ENCODE measurements at places on chromosomes 3 and 15.

DNA sequence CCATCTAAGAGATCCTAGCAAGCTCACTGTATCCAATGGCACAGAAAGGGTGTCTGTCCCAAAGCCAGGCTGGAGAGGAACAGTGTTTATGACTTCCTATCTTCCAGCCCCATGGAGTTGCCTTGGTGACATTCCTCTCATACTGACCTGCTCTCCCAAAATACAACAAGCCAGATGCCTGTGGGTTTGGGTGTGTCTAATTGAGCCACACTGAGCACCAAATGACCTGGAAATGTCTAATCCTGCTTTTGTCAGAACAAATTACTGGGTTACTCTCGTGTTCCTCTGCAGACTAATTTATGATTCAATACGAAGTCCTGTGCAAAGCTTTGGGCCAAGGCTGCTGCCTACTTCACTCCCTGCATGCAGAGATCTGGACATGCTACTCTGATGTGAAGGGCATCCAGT, 98.1 kb upstream of the STRIT1 start:
- no peak for DNase-seq

DNA sequence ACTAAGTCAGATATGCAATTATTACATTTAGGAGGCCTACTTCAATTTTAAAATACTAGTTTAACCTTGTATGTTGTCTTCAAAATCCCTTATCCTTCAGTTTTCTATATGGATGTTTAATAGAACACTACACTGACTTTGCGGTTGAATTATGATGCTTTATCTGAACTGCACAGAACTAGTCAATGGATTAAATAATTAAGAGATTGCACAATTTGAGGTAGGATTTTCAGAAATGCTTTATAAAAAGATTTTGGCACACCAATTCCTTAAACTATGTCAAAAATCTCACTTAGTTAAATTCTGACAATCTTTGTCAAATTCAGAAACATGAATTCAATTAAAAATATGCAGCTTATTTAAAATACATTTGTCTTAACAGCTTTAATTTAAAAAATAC, 28.1 kb downstream of the ATOSA start:
- no peak for DNase-seq

DNA sequence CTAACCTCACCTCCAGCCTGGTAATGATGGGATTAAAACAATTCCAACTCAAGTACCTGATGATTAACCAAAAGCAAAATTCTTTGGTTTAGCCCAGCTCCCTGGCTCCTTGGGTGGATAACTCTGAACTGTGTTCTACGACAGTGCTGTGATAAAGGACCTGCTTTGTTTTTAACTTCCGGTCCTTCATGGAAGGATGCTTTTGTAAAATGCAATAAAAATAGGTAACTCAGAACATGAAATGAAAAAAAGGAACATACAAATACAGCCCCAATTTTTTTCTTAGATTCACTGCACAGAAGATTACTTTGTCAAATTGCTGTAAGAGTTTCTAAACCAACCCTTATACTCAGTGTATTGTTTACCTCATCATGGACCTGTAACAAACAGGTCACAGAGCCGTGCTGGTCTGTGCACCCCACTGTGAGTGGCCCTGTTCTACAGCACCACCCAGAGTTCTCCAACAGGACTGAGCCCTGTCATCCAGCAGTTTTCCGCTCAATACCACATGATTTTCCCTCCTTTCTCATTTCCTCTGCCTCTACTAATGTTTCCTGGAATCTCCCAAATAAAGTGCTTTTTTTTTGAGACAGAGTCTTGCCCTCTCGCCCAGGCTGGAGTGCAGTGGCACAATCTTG, 4.9 kb upstream of the PCYT1A start:
- no peak for DNase-seq

- DNase-seq = no peak
These were observed 2.9 kb upstream of the CTDSPL start for GRCh38 chr3:37858742-37859141.

DNA sequence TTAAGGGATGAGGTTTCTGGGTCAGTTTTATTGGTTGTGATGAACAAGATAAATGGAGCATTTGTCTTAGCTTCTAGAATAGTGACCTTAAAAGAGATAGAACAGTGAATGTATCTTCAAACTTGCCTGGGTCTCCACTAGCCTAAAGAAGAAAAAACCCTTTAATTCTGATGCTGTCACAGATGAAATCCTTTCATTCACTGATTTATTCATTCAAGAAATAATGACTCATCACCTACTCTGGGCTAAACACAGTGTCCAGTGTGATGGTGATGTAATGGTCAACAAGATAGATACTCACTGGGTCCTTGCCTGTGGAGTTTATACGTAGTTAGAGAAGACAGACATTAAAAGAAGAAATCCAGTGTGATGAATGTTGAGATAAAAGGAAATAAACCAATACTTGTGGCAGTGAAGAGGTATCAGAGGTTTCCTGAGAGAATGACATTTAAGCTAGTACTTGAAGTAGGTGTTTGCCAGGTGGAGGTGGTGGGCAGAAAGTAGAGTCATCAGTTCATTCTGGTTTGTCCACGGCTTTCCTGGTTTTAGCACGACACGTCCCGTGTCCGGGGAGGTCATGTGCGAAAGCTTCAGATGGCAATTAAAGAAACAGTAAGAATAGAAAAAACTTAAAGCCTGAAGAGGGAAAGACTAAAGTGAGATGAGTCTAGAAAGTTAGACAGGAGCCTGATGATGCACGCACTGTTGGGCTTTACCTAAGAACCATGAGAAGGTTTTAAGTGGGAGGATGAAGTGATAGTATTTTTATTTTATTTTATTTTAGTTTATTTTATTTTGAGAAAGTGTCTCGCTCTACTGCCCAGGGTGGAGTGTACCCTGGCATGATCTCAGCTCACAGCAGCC, 18.5 kb downstream of the PAK2 start:
- DNase-seq = no peak

DNA sequence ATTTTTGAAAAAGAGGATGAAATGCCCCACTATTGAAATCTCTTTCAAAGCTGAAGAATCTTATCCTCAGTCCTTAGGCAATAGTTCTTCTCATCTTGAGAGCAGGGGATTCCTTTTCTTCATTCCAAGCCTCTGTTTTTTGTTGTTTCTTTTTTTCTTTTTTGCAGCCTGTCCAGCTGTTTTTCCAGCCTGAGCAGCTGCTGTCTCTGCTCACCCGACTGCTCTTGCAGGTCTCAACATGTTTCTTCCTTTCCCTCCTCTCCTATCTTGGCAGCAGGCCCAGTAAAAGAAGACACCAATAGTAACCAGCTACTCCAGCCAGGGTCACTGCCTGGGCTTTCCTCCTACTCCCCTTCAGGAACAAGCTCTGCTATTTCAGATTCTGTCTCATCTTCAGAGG, 23.8 kb downstream of the MEX3B start:
- DNase-seq = no peak

DNA sequence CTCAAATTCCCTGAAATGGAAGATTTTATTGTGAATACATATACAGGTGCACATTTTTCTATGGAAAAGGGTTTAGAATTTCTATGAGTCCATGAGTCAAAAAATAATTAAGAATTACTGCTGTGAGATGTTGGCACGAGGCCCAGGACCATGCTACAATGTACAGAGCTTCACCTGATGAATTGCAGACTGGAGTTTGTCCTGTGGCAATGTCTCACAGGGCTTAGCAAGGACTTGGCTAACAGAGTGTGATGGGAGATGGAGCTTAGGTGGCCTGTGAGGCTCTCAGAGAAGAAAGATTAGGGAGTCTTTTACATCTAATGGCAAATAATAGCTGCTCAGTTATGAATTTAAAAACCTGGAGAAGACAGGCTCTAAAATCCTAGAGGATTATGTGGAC, 219.5 kb upstream of the CBLB start:
- DNase-seq = no peak

GRCh38 chr3:58994746-58995330, 55.0 kb downstream of the CFAP20DC start:
- DNase-seq = no peak

DNA sequence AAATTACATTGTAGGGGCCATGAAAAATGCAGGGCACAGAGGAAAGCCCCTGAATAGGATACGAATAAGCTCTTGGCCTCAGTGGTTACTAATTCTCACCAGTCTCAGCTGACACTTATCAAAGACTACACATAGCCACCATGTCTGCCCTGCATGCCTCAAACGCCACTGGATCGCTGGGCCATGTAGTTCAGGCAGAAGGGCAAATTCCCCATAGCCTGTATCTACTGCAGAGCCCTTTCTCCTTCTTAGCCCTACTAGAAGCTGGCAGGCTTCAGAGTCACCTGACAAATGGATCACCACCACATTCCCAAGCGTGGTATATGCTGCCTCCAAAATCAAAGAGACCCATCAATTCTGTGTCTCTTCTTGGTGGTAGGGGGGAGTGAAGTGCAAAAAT, 177.4 kb downstream of the MINAR1 start:
- DNase-seq = no peak

GRCh38 chr3:79769229-79769628, 1.4 kb upstream of the ROBO1 start:
- no peak for DNase-seq

DNA sequence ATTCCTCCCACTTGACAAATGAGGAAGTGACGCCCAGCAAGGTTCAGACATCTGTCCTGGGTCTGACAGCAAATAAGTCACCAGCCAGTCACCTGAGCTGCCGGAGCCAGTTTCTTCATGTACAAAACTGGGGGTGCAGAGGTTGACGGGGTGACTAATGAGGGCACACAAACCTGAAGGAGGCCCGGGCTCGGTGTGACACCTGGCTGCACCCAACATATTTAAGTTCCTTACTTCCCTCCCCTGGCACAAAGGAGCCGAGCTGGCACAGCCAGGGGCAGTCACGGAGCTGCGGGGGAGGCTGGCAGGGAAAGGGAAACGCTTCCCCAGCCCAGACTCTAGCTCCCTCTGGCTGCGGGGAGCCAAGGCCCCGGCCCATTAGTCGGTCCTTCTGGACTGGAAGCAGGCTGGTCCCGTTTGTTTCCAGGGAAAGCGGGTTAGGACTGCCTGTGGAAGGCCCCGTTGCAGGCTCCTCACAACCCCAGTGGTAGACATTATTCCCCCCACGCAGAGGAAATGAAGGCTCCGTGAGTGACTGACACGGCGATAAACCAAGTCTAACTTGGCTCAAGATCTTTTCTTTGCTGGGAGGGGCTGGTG, 2.3 kb downstream of the FBXL22 start:
- DNase-seq = no peak

GRCh38 chr15:50055332-50055731, 63.7 kb downstream of the ATP8B4 start:
- no peak for DNase-seq

DNA sequence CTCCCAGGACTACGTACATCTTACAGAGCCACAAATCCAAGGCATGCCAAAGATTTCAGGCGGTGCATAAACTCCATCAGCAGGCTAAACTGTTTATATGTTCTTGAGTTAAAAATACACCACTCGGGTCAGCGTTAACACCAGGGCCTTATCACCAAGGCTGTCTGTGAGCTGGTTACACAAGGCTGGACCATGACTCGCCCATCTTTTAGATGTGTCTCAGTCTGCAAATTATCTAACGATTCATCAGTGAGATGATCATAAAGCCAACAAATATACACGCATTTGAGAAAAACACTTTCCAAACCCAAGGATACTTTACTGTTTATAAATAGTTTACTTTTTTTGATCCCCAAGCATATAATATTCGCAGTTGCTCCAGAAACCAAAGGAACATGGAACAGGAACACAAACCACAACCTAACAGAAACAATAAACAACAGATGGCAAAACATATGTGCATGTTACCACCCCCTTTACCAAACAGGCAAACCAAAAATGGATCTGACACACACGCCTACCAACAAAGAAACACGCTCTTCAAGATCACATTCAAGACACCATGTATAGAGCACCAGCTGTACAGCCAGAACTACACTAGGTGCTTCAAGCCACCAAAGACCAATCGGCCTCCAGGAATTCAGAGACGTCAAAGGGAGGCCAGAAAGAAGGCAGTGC, 15.4 kb downstream of the LRIG1 start:
- DNase-seq = no peak

GRCh38 chr3:139695007-139695406, 17.2 kb upstream of the NMNAT3 start:
- no peak for DNase-seq

- no peak for DNase-seq
These were observed 168.6 kb downstream of the SOX2 start for GRCh38 chr3:181880331-181880730.

DNA sequence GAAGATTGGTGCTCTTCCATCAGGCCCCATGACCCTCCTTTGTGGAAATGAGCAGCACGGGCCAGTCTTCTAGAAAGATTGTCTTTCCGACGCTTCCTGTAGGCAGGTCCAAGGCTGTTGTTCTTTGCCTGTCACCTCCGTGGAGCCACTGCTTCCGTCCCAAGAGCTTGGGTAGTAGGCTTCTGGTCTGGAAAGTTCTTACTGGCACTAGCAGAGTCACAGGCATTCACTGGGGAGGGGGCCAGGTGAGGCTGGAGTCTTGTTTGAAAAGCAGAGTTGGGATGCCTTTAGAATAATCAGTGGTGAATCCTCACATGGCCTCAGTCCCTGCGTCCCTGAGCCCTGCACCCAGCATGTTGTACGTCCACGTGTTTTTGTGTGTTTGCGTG, 76.2 kb upstream of the ADPGK start:
- DNase-seq = no peak

DNA sequence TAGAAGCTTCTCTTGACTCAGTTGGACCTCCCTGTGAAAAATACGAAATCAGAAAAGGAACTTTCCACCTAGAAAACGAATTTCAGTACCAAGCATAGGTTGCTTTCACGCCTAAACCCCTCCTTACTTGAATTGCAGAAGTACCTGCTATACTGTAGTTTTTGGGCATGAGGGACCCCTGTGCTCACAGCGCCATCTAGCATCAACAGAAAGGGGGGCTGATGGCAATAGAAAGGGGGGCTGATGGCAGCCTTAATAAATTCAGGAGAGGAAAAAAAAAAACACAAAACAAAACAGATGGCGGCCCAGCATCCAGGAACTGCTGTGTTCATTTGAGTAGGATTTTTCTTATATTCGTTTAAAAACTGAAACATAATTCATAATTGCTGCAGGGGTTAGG, 96.7 kb downstream of the NPAP1 start:
- DNase-seq = no peak

- DNase-seq = no peak
These were observed 23.1 kb downstream of the ALPK3 start for GRCh38 chr15:84840255-84840654.

- no peak for DNase-seq
These were observed 197.2 kb downstream of the EDEM1 start for GRCh38 chr3:5384557-5385236.

GRCh38 chr3:41575724-41576123, 376.4 kb downstream of the CTNNB1 start:
- no peak for DNase-seq

All from cortex of kidney (tissue), 1 donor.